Fibroblast of skin of left quadriceps (primary cell): ENCODE measurements at places on chromosomes 5 and 9.

- no peak for DNase-seq
Measured at GRCh38 chr9:71637375-71637774, 130.9 kb downstream of the CEMIP2 start.

- no peak for DNase-seq
Measured at GRCh38 chr9:78575081-78575480, 278.2 kb downstream of the PSAT1 start.

DNA sequence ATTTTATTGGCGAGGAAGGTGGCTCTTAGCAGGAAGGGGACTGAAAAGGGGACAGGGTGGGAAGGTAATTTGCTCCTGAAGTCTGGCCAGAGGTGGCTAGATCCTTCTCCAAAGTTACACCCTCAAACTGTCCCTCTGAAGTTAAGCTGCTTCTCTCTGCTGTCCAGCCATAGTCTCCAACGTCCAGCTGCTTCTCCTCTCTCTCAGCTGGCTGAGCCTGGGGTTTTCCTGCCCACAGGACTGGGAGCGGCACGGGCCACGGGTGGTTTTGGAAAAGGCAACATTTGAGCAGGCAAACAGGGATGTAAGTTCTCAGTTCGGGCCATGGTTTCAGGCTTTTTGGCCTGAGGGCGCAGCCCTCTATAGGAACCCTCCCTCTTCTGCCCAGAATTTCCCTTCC lies 128.3 kb downstream of the YIPF5 start:
- no peak for DNase-seq

- no peak for DNase-seq
Measured at GRCh38 chr9:133347515-133347984, 381 bp downstream of the MED22 start.

DNA sequence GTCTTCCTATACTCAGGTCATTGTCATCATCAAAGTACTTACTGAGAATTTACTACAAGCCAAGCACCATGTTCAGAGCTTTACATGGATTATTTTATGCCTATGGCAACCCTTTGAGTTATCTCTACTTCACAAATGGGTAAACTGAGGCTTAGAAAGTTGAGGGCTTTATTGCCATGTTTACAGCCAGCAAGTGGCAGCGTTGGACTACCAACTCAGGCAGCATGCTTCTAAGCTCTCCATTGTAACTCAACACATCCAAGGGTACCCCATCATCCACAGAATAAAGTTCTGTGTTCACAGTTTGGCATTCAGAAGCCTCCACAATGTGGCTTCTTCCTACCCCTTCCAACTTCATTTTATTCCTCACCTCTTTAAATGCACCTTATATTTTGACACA lies 422.6 kb upstream of the GRIA1 start:
- no peak for DNase-seq

- no peak for DNase-seq
Measured at GRCh38 chr5:95358848-95359247, 32.3 kb upstream of the FAM81B start.

GRCh38 chr5:57495285-57496086 lies 12.9 kb upstream of the ACTBL2 start:
- no peak for DNase-seq

GRCh38 chr9:91130796-91131318 lies 230.9 kb downstream of the AUH start:
- DNase-seq, result no peak

GRCh38 chr5:139962445-139962844 lies 80.7 kb downstream of the NRG2 start:
- DNase-seq, result no peak

DNA sequence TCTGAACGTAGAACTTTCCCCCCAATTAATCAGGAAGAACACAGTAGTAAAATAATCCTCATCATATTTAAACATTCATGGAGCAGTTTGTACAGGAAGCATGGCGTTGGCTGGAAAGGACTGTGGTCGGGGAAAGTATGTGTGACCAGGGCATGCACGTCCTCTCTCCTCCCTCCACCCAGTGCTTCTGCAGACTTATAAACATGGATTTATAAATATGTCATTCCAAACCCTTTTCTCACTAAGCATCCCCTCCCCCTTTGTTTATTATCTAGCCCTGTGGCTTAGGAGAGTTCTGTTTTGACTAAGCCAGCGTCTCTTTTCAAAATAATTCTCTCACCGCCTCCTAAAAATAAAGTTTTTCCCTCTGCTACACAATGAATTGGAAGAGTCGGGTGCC lies 70.4 kb upstream of the DAP start:
- peak; percentile 67 for DNase-seq

GRCh38 chr5:120368923-120369715 lies 95.0 kb upstream of the PRR16 start:
- no peak for DNase-seq

DNA sequence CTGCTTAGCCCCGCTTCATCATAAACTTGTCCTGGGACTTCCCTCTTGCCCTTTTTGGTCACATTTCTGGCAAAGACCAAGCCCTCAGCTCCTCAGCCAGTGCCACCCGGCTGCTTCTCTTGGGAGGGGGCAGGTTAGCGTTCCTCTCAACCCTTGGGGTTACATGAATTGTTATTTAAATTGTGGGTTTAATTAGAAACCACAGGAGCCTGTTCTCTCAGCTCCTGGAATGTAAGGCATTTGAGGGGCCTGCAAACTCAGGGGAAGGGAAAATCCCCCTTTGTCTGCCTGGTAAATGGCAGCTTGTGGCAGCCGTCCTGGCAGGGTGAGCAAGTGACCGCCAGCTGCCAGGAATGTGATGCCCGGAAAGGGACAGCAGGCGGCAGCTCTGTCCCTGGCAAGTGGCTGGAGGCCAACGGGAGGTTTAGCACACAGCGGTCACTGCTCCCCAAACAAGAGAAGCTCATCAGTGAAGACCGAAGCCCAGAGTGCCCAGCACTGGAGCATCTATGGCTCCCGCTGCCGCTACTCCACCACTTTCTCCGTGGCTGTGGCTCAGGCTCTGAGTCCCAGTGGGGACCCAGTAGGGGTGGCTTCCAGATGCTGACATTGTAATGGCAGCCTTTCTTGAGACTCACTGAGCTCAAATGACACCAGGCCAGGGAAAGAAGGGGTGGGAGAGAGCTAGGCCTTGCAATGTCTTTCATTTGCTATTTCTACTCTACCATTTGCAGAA lies 51.7 kb downstream of the SHB start:
- no peak for DNase-seq

DNA sequence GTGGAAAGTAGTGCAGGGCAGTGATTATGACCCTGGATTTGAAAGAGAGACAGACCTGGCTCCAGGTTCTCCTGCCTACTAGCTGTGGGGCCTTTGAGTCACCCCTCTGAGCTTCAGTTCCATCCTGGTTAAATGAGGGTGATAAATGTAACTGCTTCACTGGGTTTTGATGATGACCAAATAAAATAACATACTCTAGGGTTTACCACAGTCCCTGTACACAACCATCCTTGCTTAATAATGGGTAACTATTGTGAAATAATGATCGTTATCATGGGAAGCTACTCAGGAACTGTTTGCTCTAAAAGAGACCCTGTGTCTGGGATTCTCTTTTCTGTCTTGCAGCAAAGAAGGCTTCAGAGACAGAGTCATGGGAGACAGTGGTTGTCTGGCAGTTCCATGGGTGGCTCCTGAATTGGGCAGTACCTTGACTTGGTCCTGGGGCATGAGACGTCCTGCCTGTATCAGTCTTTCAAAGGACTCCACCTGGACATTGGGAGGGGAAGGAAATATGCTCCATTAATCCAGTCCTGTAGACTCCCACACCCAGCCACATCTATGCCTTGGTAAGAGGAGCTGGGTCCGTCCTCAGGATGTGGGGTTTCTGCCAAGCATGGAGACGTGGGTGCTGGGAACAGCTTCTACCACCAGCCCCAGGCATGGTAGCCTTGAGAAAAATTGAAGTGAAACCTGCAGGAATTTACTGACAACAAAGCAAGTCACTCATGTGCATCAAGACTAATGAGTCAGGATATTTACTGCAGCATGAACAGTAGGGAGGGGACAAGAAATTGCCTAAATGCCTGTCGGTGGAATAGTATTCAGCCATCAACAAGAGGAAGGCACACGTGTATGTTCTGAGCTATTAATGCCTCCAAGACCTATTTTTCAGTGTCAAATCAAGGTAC lies 23.4 kb downstream of the AKNA start:
- DNase-seq, result peak; percentile 82

DNA sequence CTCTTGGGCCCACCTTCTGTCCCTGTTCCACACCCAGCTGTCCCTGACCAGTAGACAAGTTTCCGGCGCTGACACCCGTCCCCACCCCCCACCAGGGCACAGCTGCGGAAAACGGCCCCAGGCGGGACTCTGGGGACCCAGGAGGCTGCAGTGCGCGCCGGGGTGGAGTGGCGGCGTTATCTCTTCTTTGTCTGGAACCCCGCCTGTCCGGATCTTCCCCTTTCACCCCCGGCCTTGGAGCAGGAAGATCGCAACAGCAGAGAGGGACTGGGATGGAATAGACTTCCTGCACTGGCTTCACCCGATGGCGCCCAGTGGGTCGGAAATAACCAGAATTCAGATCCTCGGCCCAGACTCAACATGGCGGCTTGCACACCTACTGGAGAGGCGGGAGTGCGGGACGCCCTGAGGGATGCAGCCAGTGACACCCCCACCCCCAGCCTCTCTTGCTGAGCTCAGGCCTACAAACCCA lies 4.7 kb downstream of the PAX5 start:
- no peak for DNase-seq
